Trophoblast cell (in vitro differentiated cells and primary cell): ENCODE measurements at places on chromosomes 11 and 22.

DNA sequence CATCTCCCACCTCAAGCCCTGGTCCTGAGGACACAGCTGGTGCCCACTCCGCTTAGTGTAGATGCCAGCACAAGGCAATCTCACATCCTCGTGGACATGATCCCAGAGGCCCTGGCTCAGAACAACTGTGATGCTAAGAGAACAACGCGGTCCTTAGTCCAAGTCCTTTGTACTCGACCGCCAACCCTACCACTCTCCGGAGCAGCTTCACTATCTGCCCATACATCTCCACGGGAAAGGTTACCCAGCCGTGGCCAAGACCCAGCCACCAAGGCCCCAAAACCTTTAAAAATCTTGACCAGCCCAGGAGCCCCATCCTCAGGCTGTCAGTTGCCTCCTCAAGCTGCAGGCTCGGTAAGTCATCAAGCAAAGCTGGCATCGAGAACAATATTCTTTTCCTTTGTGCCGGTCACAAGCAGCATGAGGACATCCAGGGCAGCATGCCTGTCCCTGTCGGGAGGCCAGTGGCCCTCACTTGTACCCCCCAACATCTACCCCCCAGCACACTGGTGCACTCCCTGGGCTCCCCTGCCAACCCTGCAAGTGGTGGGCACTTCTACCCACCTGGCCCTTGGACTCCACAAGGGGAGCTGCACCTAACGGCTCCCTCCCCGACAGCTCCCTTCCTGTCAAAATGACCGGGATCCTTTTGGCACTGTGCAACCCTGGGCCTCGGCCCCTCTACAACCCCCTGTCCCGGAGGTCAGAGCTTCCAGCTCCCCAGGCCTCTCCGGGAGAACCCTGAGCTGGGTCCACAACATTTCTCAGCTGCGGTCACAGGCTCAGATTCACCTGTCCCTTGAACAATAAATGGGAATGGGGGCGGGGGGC lies 2.5 kb downstream of the OSBPL5 start:
- no peak for DNase-seq

DNA sequence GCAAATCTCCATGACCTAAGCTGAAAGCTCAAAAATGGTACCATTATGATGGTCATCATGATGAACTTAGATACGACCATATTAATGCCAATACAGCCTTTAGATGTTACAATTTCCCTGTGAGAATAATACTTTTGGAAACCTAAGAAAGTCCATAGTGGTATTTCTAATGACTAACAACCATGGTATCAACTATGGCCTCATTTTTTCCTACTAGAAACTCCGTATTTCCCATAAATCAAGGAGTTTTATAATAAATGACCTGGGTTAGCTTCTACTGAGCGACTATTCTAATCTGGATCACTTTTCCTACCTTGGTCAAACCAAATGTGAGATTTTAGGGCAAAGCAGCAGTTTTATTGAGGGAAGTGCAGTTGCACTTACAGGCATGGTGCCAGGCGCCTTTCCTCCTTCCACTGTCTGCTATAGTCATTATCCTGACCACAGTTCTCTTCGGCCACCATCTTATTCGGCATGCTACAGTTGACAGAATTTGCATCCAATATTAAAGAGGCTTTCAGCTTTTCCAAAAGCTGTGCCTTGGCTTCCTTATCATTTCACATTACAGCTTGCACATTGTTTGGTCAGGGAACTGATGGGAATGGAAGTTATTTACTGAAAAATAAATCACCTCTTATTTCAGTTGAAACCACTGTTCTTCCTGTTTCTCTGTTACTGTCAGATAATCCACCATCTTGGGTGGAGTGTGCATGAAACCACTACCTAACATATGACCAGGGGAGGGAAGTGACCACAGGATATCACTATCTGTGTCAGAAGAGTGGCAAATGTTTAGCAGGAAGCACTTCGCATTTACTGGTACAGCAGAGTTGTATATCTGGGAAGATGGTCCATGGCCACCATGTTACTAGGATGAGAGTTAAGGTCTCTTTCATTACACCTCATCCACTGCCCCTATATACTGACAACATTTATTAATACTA lies 74.5 kb upstream of the PICALM start:
- DNase-seq, result no peak

DNA sequence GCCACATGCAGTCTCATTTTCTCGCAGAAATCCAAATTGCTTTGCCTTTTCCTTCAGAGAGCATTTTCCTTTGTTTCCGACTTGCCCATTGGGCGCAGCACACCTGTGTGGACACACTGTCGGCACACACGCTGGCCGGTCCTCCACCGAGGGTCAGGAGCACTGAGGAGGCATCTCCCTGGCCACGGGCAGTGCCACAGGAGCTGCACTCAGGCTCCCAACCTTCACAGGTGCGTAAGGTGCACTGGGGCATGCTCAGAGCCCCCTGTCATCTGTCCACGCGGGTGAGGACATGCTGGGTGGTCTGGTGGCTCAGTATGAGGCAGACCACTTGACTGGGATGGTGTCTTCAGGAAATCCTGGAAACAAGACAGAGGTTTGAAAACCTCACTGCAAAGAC lies 779.1 kb downstream of the BRD1 start:
- DNase-seq, result no peak

DNA sequence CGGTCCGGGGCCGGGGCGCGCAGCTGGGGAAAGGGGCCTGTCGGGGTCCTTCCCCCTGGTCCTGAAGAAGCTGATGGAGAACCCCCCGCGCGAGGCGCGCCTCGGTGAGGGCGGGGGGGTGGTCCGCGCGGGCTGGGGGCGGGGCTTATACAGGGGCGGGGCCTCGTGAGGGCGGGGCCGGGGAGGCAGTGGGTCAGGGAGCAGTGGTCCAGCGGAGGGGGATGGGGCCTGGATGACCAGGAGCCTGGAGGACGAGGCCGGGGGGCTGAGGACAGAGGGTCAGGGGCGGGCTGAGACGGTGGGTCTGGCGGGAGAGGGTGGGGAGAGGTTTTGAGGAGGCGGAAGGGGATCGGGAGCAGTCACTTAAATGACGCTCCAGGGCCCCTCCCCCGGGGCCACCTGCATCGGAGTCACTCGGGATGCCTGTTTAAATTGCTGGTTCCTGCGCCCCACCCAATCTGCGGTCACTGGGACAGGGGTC lies 396 bp downstream of the TEF start:
- DNase-seq, result peak; percentile 38

DNA sequence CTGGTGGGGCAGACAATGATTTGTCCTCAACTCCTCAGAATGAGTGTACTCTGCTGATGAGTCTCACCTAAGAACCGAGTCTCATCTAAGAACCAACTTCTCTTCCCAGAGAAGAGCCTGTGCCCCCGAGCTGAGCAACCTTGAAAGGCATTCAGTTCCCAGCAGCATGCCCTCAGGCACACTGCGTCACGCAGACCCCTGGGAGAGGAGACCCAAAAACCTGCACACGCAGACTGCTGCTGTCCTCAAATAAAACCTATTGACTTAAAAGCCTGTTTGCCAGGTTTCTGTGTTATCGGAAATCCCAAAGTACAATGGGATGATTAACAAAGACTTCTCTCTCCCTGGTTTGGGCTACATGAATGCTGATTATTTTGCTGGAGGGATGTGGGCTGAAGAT lies 121.2 kb downstream of the C11orf58 start:
- peak; percentile 58 for DNase-seq

DNA sequence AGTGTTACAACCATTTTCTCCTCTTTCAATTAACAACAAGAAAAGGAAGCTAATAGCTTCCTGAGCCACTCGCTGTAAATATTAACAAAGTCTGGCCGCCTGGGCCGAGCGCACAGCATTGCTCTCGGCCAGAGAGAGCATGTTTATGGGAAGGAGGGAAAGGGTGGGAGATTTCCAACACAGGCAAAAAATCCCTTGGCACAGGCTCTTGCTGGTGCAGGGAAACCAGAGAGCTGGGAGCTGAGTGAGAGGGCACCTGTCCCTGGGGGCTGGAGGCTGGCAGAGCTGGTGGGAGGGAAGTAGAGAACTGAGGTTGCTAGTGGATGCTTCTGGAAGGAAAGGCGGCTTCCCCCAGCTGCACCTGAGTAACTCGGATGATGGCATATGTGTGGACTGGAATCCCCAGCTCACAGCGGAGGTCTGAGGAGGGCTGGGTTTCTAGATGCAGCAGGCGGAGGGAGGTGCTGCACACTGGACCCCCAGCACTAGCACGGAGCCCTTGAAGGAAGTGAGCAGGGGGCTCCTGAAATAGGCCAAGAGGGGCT lies 59.6 kb downstream of the FLRT1 start:
- DNase-seq, result no peak

DNA sequence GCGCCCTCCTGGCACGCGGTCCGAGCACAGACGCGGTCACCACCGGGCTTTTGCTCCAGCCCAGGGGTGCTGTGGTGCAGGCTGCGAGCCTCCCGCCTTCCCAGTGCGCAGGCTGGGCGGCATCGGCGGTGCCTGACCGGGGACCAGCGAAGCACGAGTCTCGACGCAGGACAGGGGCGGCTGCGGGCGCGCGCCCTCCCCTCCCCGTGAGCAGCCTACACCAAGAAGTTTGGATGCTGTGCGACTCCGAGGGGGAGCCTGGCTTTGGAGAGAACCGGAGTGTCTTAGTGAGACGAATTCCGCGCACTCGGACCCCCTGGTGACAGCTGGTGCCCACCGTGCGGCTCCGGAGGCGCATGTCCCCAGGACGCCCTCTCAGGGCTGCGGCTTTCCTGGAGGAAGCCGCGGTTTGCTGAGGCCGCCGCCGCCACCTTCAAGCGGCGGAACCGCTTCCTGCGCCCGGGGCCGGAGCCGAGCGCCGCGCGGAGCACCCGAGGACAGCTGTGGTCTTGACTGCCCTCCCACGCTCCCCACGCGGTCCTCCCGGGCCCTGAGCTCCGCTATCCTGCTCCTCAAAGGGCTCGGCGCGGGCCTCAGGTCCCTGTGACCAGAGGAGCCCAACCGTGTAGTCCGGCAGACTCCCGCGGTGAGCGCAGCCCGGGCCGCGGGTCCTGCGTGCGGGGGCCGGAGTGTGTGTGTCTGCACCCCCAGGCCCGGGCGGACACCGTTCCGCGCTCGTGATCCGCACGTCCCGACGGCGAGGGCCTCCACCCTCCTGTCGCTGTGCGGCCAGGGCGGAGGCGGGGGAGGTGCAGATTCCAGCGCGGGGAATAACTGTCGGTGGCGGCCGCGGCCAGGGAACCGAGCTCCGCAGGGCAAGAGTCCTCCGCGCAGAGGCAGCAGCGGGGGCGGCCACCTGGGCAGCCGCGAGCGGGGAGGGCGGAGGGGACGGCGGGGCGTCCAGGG lies 1.7 kb downstream of the FGF3 start:
- no peak for DNase-seq

DNA sequence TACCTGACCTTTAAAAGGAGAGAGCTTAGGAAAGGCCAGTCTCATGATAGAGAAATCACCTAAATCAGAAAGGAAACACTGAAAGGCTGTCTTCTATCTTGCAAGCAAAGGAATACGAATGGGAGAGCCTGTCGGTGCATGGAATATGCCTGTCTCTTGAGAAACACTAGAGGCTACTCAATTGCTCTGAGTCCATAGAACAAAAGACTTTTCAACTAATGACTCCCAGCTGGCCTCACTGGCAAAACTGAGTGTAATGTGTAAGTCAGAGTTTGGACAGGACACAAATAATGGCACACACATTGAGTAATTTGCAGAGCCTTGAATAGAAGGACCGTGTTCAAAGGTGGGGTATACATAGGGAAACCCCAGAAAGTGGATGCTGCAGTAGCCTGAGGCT lies 171.0 kb upstream of the ARHGAP20 start:
- no peak for DNase-seq

GRCh38 chr11:130631119-130631518 lies 182.7 kb downstream of the ADAMTS15 start:
- peak; percentile 31 for DNase-seq

DNA sequence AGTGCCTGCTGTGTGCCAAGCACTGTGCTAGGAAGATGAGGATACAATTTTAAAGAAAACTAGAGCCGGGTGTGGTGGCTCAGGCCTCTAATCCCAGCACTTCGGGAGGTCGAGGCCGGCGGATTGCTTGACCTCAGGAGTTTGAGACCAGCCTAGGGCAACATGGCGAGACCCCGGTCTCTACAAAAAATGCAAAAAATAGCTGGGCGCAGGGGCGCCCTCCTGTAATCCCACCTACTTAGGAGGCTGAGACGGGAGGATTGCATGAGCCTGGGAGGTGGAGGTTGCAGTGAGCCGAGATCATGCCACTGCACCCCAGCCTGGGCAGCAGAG lies 8.3 kb downstream of the TPBGL start:
- DNase-seq, result no peak

DNA sequence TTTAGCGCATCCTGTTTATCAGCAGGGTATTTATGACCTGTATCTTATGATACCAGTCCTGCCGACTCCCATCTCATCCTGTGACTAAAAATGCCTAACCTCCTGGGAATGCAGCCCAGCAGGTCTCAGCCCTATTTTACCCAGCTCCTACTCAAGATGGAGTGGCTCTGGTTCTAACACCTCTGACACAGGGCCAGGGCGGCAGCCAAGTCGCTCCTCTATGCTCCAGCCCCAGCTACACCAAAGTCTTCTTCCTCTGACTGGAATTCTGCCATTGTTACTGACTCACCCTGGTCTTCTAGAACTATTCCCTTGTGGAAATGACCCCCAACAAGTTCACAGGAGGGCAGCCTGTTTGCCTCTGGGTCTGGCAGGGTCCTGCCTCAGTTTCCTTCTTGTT lies 7.9 kb upstream of the C1QTNF6 start:
- DNase-seq, result peak; percentile 80

DNA sequence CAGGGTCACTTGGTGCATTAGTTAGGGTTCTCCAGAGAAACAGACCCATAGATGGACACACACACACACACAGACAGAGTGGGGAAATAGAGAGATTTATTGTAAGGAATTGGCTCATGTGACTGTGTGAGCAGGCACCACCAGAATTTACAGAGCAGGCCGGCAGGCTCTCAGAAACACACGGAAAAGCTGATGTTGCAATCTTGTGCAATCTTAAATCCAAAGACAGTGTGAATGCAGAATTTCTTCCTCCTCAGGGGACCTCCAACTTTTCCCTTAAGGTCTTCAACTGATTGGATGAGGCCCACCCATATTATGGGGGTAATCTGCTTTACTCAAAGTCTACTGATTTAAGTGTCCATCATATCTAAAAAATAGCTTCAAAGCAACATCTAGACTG lies 49.8 kb downstream of the APIP start:
- DNase-seq, result no peak

DNA sequence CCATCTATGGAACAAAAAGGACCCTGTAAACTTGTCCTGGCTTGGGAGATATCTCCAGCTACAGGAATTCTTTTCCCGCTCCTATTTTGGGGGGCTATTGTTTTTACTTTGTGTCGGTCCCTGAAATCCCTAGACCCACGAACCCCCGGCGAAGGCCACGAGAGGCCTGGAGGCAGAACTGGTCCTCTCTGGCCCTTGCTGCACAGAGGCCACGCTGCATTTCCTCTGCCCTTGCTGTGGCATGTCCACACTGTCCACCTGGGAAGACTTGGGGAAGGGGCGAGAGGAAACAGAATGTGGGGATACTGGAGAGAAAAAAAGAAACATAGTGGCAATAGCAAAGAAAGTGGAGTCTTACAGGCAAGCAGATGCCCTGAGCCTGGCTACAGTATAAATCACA lies 2.3 kb upstream of the ANO1 start:
- DNase-seq, result no peak
